Stimulated activated CD4-positive, alpha-beta T cell treated with anti-CD3 and anti-CD28 coated beads, Interleukin-1b, Interleukin-23, amount 100 ng/mL, for 1 hour (primary cell): ENCODE measurements at places on chromosomes 1 and 21.

- no peak for DNase-seq
Measured at GRCh38 chr1:155954645-155955044, 13.2 kb downstream of the RXFP4 start.

GRCh38 chr1:203521812-203522211 lies 27.9 kb downstream of the OPTC start:
- no peak for DNase-seq

- DNase-seq, result no peak
Measured at GRCh38 chr1:151710187-151710840, 6.3 kb downstream of the CELF3 start.

GRCh38 chr1:178939338-178940067 lies 68.6 kb upstream of the ANGPTL1 start:
- no peak for DNase-seq

DNA sequence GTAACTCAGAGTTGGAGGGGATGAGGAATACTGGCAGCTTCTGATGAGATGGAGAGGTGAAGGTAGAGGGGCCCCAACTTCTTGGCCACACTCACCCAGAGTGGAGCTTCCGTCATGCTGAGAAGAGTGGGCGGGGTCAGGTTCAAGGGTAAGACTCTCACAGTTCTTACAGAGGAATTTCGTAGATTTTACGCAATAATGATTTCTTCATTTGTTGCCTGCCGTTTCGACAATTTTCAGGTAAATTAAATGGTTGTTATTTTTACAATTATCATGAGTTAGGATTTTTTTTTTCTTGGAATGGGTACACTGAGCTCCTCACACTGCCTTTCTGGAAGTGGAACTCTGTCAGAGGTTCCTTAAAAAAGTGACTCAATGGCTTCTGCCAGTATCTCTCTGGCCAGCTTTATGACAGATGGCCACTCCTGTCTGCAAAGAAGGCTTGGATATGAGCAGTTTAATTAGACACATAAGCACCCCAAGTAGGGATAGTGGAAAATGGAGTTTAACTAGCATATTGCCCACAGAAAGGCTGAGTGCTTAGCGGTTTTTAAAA lies 13.8 kb upstream of the NLRP3 start:
- DNase-seq, result no peak

GRCh38 chr1:246063013-246063616 lies 444.0 kb downstream of the SMYD3 start:
- DNase-seq, result no peak

DNA sequence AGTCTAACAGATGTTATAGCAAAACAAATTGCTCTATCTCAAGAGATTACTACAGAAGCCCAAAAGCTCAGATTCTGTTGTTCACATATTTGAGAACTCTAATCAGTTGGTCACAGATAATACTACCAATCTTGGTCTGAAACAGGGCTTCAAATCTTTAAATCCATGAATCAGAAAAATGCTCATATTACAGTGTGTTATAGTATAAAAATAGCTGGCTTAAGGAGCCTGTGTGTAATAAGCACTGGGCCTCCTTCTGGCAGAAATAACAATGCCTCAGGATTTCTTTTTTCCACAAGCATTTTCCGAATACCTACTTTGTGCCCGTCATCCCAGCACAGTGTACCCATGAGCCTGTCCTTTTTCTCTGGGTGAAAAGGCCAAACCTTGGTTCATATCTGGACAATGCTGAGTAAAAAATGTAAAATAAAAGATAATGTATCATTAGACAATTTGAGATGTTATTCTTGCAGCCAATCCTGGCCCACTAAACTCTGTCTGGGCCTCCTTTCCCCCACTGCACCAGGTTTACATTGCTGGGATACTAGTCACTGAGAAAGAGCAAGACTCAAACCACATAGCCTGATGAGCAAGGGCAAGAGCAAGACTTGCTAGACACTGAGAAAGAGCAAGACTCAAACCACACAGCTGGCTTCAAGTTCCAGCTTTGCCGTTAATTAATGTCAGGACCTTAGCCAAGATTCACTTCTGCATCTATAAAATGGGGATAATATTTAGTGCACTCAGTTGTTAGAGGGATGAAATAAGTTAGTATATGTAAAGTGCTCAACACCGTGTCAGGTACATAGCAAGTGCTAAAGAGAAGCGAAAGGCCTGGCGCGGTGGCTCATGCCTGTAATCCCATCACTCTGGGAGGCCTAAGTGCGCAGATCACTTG lies 17.0 kb upstream of the ADAR start:
- no peak for DNase-seq

GRCh38 chr1:3016641-3017439 lies 4.4 kb upstream of the ACTRT2 start:
- DNase-seq, result no peak

DNA sequence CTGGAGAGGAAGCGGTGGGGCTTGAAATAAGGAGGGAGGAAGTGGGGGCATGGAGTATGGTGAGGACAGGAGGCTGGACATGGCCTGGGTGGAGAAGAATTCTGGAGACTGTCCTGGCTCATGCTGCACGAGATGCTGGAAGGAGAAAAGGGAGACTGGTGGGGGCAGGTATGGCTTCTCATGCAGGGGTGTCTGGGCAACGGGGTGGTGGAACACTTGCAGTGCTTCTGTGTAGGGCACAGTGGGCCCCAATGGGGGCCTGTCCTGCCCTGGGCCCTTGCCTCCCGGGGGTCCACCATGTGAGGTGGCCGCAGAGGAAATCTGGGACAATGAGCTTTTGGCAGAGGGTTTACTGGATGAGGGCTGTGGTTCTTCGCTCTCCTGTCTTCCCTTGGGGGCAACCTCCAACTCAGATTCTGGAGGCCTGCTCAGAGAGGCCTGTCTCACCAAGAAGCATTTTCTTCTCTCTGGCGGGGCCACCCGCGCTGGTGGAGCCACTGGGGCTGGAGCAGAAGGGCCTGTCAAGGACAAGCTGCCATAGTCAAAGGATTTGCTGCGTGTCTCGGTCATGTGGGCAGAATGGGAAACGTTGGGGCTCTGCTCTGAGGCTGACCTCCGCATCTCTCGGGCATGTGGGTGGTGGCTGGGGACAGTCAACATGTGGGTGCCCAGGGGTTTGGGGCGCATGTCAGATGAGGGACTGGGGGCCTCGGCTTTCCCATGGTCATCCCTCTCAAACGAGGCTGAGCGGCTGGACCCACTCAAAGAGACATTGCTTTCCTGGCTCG lies 96.9 kb upstream of the EDN2 start:
- no peak for DNase-seq

DNA sequence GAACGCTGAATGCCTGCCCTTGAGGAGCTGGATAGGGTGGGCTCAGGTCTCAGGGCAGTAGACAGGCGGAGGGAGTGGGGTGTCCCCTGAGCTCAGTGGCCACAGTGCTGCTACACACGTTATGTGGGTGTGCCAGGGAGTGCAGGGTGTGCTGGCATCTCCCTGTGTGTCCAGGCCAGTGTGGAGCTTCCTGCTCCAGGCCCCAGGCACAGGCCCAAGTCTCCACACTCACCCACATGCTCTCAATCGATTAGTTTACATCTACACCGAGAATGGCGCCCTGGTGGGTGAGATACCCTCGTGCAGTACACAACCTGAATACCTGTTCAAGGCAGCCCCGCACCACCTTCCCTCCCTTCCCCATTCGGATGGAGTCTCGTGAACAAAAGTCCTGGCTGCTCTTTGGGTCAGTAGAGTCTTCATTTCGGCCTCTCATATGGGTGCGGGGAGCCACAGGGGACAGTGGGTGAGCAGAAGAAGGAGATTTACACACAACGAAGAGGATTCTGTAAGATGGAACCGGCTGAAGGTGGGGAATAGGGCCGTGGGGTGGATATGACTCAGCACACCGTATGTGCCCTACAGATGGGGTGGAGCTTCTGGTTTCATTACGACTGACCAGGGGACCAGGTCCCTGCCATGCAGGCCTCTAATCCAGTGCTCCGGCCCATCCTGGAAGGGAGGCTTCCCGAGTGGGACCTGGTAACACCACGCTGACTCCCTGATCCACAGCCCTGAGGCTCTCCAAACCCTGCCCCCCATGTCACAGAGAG lies 93.3 kb downstream of the SPSB1 start:
- no peak for DNase-seq

- no peak for DNase-seq
Measured at GRCh38 chr1:245750261-245750660, 595.5 kb downstream of the KIF26B start.

DNA sequence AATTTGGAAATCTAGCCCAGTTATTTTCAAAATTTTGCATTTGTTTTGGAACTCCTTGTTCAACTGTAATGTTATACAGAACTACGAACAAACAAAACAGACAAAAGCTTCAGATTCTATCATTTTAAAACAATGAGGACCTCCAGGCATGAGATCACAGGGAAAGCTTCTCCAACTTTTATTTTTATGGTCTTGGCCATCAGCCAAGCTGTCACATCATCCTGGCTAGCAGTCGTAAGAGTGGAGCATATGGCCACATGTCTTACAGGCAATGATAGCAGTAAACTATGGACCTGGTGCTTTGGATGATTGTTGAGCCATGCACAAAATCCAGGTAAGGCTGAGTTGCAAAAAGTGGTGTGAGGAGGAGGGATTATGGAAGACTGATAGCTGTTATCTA lies 299.6 kb downstream of the LMX1A start:
- DNase-seq, result no peak

DNA sequence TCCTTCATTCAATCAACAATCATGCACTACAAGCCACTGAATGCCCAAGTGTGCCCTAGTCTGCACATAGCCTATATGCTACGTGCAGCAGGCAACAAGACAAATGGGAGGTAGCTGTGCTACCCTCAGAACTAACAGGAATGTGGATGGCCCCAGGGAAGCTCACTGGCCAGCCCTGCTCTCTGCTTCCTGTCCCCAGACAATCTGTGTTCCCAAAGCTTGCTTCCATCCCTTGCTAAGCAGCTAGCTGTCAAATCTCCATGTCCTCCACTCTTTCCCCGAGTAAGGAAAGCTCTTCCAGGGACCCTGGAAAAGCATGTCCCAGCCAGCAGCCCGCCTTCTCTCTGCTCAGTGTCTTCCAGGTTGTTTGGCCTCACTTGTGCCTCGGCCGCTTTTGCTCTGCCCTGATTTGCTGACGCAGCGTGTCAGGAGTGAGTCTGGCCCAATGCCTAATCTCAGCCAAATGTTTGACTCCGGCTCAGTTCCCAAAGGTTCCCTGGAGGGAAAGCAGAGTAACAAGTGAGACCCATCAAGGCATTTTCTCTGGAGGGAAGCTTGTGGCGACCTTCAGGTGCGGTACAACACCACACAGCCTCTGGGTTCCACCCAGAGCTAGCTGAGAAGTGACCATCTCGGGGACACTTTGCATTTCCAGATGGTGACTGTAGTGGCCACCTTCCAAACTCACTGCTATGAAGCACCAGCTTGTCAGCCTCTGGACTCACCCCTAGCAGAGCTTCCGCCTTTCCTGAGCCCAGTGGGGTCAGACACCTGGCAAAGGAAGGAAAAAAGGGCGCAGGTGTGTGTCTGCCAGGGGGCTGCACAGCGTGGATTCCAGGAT lies 243.4 kb downstream of the RHOU start:
- no peak for DNase-seq

DNA sequence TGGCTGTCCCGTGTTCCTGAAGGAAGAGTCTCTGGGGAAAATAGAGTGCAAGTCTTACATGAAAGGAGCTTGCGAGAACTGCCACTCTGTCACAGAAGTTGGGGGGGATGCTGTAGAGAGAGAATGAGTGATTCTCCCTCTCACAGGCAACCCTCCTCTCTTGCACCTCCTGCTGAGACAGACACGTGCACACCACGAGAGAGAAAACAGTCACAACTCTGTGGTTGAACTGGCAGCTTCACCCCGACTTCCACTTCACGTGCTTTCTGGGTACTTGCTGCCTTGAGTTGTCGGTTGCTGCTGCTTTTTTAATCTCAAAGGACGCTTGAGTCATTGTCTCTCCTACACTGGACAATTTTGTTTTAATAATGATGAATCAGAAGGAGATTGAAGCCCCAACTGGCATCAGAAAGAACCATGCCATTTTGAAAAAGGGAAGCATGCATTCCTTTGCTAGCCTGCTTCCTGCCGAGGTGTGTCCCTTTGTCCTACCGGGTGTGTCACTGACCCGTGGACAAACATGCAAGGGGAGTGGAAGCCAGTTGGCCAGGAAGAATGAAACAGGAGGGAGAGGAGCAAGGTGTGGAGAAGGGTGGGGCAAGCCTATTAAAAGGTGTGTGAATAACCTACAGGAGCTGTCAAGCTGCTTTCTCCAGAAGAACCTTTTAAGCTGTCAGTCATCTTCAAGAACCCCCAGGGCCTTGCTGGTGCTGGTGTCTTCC lies 164.2 kb downstream of the CACNA1E start:
- DNase-seq, result no peak

DNA sequence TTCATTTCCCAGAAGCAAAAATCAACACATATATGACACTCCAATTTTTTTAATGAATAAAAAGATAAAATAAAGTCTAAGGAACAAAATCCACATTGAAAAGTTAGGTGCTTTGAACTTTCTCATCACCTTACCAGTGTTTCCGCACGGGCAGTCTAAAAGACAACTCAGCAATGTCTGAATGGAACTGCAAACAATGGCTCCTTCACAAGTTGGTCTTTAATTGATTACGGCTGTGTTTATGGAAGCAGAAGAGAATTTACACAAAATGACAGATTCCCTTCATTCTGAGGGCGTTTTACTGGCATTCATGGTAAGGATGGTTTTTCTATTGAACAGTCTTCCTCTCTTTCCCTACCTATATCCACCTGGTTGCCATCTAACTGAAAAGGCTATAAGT lies 65.0 kb upstream of the RNPC3 start:
- no peak for DNase-seq

DNA sequence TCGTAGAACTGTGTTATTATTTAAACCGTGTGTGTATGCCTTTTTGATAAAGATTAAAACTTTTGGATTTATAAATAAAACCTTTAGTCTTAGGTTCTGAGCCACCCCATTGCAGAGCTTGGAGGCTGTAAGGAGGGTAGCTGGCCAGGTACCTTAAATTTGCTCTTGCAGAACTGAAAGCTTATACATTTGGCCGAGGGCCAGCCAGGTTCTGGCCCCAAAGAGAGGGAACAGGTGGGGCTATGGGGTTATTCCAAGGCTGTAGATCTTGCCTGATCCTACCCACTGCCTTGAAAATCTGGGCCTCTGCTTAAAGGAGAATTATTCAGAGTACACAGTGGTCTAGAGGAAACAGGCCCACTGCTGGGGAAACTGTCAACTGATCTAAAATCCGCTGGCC lies 59.6 kb downstream of the CAMK2N1 start:
- DNase-seq, result no peak

- DNase-seq, result no peak
Measured at GRCh38 chr1:184945029-184945428, 29.3 kb downstream of the NIBAN1 start.

DNA sequence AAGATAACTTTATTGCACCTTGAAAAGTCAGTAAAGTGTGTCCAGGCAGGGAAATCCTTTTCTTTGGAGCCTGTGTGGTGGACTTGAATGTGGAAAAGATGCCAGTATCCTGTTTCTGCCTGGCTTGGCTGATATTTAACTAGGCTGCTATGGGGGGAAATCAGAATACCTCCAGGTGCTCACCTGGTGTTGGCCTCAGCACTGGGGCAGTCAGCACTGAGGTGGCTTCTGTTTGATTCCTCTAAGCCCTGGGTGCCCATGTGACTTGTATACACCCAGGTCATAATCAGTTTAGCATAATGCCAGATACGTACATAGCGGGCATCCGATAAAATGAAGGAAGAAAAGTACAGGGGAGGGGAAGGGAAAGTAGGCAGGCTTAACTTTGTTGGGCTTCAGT lies 7.2 kb downstream of the PHGDH start:
- no peak for DNase-seq

GRCh38 chr1:58870298-58870676 lies 86.4 kb upstream of the JUN start:
- DNase-seq, result no peak

GRCh38 chr1:59994302-59995198 lies 68.0 kb upstream of the CYP2J2 start:
- DNase-seq, result no peak
